Skin of body (tissue), 3 donors: ENCODE measurements at places on chromosomes 3 and 15.
A peak's percentile ranks its signal among the peaks of the same experiment; 100 is the strongest.

DNA sequence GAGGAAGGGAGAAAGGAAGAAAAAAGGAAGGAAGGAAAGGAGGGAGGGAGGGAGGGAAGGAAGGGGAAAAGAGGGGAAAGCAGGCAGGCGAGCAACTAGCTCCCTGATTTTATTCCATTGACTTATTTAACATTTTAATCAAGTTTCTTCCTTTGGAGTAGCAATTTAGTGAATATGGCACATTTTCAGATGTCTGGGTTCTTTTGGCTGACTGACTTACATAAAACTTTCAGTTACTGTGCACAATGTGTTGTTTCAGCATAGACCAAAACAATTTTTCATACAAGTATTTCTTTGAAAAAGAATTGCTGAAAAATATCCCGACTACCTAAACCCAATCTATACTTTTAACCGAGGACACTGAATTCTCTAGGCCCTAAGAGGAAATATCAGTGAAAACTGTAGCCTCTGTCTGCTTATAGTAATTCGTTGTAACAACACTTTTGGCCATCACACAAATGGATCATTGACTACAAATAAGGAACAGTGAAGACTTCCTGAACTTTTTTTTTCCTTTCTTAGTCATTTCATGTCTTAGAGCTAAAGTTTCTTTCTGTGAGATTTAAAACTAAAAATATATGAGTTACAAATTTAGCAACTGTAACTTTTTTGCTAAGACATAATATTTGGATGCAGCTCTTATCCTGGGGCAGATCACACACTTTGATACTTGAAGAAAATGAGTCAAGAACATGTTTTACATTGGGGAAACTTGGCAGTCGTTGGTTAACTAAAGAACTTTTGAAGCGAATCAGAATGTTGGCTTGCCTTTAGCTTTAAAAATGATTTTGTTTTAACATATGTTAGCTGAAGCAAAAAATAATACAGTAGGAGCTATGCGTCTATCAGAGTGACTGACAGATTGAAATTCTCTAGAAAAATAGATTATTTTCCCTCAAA lies 79.6 kb downstream of the SOX2 start:
- peak; percentile 46 for DNase-seq

DNA sequence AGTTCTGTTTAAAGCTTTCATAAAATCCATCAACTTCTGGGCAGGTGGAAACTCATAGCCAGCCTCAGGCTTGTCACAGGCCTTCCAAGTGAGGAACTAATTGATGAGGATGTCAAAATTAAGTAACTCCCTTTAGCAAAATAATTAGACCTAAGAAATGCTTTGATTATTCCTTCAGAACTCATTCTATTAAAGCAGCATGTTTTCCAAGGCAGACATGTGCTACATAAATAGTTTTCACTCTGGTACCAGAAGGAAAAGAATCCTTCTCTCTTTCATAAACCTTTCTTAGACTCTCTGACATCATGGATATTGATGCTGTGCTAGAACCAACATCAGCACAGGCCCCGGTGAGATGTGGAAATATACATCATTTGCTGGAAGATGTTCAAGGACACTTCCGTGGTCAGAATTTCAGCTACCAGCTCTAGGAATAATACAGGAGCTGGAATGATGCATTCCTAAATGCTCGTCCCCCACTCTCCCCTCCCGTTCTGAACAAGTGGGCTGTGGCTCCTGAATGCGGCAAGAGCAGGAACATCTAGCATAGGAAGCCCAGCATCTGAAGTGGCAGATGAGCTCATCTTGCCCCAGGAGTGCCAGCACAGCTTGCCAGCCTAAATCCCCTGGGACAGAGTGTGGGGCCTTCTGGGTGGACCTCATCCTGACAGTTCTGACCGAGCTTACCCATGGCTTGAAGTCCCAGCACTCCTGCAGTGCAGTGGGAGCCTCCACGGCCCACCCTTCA lies 82.4 kb downstream of the WWTR1 start:
- DNase-seq, result peak; percentile 69

DNA sequence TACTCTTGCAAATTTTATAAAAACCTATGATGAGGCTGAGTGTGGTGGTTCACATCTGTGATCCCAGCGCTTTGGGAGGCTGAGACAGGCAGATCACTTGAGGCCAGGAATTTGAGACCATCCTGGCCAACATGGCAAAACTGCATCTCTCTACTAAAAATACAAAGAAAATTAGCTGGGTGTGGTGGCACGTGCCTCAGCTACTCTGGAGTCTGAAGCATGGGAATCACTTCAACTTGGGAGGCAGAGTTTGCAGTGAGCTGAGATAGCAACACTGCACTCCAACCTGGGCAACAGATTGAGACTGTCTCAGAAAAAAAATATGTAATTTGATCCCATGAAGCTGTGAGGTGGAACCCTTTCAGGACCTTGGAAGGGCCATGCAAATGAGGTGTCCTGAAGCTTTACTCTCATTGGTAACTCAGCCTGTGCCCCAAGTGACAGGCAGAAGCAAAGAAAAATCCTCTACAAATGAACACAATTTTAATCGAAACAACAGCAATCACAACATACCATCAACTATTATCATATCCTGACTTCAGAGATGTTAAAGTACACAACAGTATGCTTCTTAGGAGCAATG lies 84.6 kb upstream of the CDV3 start:
- DNase-seq, result peak; percentile 5

DNA sequence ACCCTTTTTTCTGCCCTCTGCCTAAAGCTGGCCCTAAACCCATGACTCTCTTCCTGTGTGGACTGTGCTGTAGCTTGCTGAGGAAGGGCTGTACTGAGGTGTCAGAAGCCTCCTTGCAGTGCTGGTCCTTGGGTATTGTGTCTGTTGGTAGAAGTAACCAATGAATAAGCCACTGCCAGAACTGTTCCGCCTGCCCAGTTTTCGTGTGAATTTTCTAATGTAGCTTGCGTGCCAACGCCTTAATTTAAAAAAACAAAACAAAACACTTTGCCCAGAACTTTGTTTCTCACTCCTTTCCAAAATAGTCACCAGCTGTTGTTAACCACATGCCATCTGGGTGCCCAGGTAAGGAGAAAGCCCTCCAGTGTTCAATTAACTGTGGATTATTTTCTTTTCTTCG lies 101.9 kb downstream of the KLHL25 start:
- DNase-seq, result no peak

DNA sequence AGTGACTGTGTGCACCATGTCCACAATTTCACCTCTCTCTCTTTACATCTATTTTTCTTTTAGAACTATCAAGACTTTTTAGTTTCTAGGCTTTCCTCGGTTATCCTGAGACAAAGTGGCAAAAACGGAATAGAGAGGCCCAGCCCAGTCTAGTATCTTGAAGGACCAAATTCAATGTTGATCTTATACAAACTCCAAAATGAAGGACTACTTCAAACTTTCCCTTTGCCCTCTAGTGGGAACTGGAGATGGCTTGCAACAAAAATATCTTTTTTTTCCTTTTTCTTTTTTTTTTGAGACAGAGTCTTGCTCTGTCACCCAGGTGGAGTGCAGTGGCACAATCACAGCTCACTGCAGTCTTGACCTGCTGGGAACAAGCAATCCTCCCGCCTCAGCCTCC lies 338.5 kb upstream of the UMPS start:
- no peak for DNase-seq

DNA sequence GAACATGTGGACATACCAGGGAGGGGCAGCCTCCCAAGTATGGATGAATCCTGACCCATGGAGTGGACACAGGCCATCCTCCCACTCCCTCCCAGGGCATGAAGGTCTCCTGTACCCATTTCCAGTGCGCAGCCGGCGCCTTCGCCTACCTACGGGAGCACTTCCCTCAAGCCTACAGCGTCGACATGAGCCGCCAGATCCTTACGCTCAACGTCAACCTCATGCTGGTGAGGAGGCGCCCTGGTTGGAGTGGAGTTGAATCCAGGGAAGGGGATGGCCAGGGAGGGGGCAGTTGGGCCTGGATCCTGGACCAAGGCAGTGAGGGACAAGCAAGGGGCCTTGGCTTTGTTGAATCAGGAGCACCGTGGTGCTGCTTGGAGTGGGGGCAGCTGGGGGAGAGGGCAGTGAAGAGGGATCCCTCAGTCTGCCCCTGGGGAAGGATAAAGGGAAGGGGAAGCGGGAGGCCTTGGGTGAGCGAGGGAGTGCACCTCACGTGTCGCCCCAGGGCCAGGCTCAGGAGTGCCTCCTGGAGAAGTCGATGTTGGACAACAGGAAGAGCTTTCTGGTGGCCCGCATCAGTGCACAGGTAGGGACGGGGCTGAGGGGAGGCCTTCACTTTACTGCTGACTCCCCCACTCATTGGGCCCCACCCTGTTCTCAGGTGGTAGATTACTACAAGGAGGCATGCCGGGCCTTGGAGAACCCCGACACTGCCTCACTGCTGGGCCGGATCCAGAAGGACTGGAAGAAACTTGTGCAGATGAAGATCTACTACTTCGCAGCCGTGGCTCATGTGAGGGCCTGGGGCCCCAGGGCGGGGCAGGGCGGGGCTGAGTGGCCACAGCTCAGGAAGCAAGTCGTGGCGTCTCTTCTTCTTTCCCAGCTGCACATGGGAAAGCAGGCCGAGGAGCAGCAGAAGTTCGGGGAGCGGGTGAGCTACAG lies 25.3 kb downstream of the PTPN23 start:
- DNase-seq, result no peak

DNA sequence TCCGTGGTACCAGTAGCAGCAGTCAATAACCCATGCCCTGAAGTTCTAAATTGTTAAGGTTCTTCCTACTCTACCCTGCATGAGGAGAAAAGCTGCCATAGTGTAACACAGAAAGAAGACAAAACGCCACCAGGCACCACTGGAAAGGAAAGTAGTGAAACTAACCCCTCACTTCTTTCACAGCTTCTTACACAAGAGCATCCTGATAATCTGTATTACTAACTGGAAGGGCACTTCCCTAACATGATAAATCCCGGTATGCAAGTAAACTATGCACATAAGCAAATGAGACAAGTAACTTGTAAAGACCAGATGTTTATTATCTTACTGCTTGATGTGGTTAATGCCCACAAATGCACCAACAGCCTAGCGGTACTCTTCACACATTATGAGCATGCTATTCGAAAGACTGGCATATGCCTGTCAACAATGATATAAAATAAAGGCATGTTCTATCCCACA lies 141.3 kb downstream of the ADAM10 start:
- DNase-seq, result no peak

- DNase-seq, result no peak
These were observed 38.2 kb downstream of the CDIN1 start for GRCh38 chr15:36617529-36618196.

GRCh38 chr15:24878153-24878552 lies 76.6 kb upstream of the SNRPN start:
- peak; percentile 33 for DNase-seq

GRCh38 chr3:66492672-66493071 lies 8.2 kb downstream of the LRIG1 start:
- no peak for DNase-seq

- no peak for DNase-seq
These were observed 9.6 kb upstream of the NTRK3 start for GRCh38 chr15:88266170-88266569.

- no peak for DNase-seq
These were observed 24.3 kb downstream of the VIPR1 start for GRCh38 chr3:42526616-42527367.

GRCh38 chr3:30747771-30748281 lies 141.4 kb downstream of the TGFBR2 start:
- DNase-seq, result no peak

DNA sequence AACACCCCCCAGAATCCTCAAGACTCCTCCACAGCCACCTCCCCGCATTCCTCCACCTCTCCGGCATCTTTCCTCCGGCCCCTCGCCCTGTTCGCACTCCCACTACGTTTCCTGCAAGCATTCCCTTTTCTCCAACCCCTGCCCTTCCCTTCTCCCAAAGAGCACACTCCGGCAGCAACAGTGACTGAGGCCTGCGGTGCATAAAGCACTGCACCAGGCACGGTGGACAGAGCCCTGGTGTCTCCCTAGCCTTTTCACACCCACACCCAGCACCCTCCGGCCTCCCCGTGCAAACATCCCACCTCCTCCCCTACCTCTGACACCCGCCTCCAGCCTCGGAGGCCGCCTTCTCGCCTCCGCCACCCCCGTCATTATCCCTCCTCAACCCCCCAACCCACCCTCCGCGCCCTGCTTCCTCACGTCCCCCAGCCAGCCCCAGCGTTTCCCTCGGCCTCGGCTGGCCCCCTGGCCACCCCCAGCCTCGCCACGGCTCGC lies 577 bp downstream of the ZNF148 start:
- DNase-seq, result no peak

GRCh38 chr15:79401301-79401700 lies 30.8 kb upstream of the MINAR1 start:
- DNase-seq, result no peak

DNA sequence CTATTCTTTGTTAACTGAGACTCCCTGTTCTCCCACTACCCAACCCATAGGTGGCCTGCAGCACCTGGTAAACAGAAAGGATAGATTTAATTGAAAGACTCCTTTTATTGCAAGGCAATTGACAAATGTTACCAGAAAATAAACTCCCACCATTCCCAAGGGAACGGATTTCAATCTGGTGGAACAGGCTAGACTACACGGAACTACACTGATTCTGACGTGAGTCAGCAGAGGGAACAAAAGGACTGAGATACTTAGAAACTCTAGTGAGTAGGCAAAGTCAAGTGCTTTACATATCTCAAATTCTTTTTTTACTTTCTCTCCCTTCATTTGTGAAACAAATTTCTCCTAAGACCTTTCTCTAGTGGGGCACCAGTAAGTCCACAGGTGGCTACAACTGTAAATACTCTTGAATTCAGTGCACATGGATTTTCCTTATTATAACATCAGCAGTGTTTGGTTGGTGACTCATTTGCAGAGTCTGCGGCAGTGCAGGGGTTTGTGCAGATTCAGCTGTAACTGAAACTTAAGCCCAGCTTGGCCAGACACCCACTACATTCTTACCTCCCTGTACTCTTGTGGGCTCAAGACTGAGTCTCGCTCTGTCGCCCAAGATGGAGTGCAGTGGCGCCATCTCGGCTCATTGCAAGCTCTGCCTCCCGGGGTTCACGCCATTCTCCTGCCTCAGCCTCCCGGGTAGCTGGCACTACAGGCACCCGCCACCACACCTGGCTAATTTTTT lies 34.3 kb upstream of the PLSCR2 start:
- DNase-seq, result peak; percentile 7

GRCh38 chr3:64218746-64219145 lies 6.5 kb downstream of the PRICKLE2 start:
- DNase-seq, result no peak

GRCh38 chr15:69713726-69714559 lies 261.3 kb downstream of the RPLP1 start:
- DNase-seq, result no peak
